ENCODE measurements at places on chromosomes 6 and 20. TPM values are rescaled to one million over a fixed set of nuclear protein-coding genes. Genes with fewer than 3 reads are reported as not detected.

Gene RTF2
- 68.5 TPM for total RNA-seq

Gene OOEP
- not detected for total RNA-seq

Gene LY86
- not detected for total RNA-seq

Gene TSPO2
- not detected for total RNA-seq

Gene RPS18
- 2,541 TPM for total RNA-seq

DNA sequence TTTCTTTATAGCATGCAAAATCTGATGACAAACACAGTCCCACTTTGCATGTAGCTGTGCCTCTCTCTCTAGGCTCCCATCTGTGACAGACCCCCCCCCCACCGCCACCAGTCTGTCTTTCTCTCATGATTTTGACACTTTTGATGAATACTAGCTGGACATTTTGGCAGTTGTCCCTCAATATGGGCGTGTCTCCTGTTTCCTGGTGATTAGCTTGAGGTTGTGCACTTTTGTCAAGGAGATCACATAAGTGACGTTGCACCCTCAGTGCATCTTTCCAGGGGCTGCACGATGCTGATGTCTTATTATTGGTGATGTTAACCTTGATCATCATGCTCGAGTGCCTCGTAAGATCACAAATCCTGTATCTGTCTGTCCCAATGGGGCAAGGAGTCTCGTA, 155.1 kb downstream of the EYA2 start:
- no peak for DNase-seq

DNA sequence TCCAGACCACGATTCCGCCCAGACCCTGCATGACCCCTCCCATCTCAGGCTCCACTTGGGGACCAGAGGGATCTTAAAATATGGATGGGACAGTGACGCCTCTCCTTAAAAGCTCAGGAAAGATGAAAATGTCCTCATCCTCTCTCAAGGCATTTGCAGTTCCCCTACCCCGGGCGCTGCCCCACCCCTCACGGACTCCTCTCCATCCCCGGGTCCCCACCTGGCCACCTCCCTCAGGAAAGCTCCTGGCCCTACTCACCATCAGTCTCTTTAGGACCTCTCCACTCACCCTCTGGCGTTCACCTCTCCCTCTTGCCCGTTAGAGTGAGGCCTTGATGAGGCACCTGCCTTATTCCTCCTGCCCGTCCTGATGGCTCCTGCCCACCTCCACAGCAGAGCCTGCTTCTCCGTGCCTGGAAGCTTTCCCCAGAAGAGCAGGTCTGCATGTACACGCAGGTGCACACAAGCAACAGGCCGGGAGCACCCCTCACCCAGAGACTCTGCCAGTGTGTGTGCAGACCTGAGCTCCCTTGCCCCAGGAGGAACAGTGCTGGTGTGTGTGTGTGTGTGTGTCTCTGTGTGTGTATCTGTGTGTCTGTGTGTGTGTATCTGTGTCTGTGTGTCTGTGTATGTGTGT, 105.6 kb upstream of the NXT1 start:
- no peak for DNase-seq

DNA sequence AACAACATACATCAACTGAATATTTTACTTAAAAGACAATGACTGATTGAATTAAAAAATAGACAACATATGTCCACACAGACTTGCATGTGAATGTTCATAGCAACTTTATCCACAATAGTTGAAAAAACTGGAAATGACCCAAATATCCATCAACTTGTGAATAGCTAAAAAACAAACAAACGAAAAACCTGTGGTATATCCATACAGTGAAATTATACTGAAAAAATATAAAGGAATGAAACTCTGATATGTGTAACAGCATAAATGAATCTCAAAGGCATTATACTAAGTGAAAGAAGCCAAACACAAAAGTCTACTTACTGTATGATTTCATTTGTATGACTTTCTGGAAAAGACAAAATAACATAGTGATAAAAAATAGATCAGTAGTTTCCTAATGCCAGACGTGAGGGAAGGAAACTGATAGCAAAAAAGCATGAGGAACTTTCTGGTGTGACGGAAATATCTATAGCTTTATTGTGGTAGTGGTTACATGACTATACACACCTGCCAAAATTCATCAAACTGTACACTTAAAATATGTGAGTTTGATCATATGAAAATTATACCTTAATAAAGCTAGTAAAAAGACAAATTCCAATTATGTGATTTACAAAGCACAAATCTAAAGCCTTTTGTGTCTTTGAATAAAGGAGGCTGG, 123.2 kb downstream of the BACH2 start:
- no peak for DNase-seq

DNA sequence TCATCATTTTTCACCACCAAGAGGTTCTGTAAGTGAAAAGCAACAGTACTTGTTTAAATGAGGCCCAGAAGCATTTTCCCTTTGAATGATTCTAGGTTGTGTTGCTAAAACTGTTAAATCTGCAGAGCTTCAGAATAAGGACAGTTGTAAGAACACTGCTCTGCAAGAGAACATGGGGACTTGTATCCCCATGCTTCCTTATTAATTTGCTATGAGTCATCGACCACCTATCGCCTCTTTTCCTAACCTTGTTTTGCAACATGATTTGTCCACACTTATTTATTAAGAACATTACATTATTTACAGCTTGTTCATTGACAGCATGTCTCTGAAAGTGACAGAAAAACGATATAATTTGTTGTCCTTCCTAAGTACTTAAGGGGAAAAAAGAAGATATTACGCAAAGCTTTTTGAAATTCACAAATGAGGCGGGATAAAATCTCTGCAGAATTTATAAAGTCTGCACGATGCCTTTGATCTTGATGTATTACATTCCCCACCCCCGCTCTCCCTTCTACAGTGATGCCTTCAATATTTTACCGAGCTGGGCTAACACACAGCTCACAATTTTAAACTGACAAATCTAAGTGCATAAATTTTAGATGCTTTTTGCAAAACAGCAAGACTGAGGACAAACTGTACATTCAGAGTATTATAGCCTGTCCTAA, 220.0 kb upstream of the SPTLC3 start:
- no peak for DNase-seq

DNA sequence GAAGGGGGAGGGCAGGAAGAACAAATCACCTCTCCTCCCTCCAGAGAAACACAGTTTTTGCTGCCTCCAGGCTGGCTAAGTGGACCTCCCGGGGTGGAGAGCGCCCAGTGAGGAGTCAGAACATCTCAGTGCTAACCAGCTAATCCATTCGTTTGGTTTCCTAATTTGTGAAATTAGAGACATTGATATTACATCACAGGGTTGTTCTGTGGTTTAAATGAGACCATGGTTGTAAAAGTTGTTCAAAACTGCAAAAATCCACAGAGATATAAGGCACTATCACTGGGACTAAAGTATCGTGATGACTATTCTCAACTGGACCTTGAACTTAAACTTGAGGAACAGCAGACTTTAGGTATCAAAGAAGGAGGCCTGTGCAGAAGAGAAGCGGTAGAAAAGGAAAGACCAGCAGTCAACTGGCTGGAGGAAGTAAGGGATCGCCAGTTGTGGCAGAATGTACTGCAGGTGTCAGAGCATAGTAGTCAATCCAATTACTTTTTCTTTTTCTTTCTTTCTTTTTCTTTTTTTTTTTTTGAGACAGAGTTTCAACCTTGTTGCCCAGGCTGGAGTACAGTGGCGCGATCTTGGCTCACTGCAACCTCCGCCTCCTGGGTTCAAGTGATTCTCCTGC, 33.9 kb downstream of the RIPOR2 start:
- DNase-seq = no peak

DNA sequence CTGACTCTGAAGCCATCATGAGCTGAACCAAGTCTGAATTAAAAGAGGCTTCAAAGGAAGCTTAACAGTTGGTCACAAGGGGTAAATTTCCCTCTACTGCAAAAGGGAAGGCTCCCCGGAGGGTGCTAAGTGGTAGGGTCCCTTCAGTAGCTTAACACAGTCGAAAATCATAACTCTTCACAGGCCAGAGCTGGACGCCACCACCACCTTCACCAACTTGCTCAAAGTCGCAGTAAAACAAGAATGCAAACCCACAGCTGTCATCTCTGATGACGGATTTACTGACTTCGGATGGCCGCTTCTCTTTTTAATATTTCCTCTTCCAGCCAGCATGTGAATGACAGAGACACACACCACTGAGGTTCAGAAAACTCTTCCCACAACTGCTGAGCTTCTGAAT, 144.7 kb upstream of the FBXL4 start:
- DNase-seq = no peak

DNA sequence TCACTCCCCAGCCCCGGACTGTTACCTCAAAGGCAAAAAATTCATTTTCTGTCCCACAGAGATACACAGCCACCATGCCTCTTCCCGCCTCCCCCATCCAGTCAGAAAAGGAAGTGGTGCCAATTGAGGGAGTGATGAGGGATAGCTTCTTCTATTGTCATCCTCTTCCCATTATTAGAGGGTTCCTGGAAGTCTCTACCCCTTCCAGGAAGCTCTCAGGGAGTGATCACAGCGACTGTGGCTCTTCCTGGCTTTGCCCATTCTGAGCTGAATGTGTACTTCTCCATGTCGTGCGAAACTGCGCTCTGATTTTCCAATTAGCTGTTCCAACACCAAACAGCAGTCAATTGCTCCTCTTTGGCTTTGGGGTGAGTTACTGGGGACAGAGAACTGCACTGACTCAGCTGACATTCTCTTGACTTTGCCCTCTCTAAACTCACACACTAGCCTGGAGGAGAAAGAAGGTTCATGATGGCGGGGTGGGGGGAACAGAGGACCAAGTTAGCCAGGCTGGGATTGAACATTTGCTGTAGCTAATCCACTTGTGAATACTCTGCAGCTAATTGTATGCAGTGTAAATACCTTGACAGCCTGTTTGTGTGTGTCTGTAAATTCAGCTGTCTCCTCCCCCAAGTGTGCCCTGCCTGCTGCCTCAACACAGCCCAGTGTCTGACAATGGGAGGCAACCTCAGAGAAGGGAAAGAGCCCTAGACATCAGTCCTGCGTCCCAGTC, 2.4 kb upstream of the MDGA1 start:
- peak; percentile 66 for DNase-seq

DNA sequence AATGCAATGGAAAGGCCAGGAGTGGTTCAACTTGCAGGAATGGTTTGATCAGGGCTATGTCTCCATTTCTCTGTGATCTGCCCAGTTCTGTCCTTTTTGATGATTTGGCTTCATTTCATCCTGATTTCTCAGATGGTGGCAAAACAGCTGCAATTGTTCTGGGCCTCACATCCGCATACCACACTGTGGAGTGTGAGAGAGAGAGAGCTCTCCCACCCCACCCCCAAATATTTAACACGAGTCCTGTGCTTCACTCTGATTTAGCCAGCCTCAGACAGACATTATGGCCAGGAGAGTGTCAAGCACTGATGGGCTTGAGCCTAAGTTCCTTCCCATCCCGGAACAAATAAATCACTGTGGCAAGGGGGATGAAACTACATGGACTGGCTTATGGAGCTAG, 284.6 kb downstream of the CDC5L start:
- DNase-seq = no peak

DNA sequence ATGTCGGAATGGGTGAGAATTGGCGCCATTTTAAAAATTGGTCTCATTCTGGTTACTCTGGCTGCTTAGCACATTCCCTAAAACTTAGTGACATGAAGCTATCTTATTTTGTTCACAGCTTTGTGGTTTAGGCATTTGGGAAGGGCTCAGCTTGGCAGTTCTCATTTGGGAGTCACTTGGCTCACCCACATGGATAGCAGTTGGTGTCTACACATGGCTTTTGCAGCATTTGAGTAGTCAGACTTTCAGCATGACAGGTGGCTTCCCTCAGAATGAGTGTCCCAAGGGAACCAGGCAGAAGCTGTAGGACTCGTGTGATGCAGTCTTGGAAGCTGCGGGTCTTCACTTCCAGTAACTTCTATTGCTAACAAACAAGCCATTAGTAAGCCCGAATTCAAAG, 64.6 kb downstream of the UST start:
- DNase-seq = no peak

DNA sequence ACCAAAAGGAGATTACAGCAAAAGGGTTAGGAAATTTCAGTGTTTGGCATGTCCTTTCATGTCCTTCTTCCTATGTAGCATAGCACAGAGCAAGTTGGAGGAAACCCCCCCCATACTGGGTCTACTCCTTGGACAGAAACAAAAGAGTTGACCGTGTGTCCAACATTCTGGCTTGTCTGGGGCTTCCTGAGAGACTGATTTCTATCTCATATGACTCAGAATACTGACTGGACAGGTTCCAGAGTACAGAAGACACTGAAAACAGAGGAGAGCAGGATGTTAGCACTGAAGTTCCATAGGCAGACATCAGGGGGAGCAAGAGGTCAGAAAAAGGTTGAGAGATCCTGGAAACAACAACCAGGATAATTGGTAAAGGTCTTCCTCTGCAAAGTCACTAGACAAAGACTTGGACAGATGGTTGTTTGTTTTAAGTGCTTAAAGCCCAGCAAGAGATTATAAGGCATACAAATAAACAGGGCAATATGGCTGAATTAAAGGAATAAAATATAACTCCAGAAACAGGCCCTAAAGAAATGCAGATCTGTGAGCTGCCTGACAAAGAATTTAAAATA, 48.4 kb downstream of the USP49 start:
- peak; percentile 85 for DNase-seq

GRCh38 chr20:57440678-57441509, 49.7 kb downstream of the RBM38 start:
- peak; percentile 71 for DNase-seq

GRCh38 chr6:151101161-151101815, 138.5 kb upstream of the AKAP12 start:
- no peak for DNase-seq

GRCh38 chr6:133817460-133818047, 71.4 kb upstream of the TCF21 start:
- DNase-seq = peak; percentile 93

DNA sequence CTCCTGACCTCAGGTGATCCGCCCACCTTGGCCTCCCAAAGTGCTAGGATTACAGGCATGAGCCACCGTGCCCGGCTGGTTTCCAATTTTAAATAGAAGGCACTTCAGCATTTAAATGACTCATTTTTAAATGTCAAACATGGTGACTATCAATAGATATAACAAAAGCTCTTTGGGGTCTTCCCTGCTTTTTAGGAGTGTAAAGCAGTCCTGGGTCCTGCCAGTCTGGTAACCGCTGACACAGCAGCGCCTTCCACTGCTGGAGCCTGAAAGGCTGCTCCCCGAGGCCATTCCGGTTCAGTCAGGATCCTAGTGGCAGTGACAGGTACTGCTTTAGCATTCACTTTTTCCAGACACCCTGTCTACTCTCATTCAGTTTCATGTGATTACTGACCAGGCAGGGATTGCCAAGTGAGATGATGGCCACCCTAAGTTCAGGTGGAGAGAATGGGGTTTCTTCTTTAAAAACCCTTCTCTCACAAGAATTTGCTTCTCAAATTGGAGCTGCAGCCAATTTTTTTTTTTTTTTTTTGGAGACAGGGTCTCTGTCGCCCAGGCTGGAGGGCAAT, 5.1 kb downstream of the DIDO1 start:
- DNase-seq = peak; percentile 87

GRCh38 chr6:151723152-151723551, 84.3 kb upstream of the ESR1 start:
- DNase-seq = no peak

GRCh38 chr6:53465732-53466131, 79.2 kb downstream of the GCLC start:
- no peak for DNase-seq

DNA sequence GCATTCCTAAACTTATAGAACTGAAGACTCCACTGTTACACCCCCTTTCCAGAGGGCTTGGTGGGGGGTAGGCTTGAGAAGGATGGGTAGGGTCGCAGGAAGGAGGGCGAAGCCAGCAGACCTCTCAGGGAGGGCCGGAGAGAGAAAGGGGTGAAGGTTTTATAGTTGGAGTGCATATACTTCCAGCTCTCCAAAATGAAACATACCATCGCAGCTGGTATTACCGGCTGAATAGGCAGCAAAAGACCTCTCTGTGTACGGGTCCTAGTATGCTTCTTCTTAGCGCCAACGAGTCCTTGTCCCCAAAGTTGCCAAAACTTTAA, 1.0 kb upstream of the VGLL2 start:
- DNase-seq = no peak
